ENCODE measurements at places on chromosomes 6 and 20. TPM values are rescaled to one million over a fixed set of nuclear protein-coding genes. Genes with fewer than 3 reads are reported as not detected.

Gene SIRPB1
- total RNA-seq: 3.8 TPM

Gene ROS1
- not detected for total RNA-seq

DNA sequence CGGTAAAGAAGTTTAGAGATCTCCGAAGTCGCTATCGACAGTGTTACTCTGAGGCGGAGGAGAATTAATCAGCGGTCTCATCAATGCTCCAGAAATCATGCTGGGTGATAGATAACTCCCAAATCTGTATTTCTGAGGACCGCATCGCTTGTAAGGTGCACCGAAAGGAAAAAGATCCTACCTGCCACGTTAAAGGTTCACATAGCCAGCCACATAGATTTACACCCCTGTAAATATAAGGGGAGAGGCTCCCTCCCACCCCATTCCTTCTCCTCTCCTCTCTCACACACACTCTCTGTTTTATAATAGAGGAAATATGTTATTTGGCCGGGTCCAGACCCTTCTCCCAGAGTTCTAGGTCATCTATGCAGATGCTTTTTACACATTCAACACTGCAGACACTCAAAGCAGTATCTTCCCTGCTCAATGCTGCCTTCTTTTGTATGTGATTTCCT, 620 bp upstream of the DEK start:
- peak overlapping the region; percentile 90 for H3K4me3 ChIP-seq
- H3K4me1 ChIP-seq: peaks cover 41% of the 10 kb centered on the region
- peak overlapping the region; percentile 99 for H3K27ac ChIP-seq
- no peaks in the 10 kb centered on the region for H3K27me3 ChIP-seq
- DNase-seq: no peak

GRCh38 chr20:62355516-62355877, 11.6 kb downstream of the LAMA5 start:
- peak overlapping the region; percentile 97 for H3K27ac ChIP-seq
- no peak for DNase-seq
- H3K36me3 ChIP-seq: peaks cover 33% of the 10 kb centered on the region
- H3K4me3 ChIP-seq: peak overlapping the region; percentile 29
- no peaks in the 10 kb centered on the region for H3K27me3 ChIP-seq

GRCh38 chr6:96611342-96611991, 48.5 kb downstream of the FHL5 start:
- no peaks in the 10 kb centered on the region for H3K4me1 ChIP-seq
- H3K36me3 ChIP-seq: no peaks in the 10 kb centered on the region

GRCh38 chr6:170226647-170227046, 64.2 kb downstream of the DLL1 start:
- no peaks in the 10 kb centered on the region for H3K27me3 ChIP-seq
- DNase-seq: no peak

GRCh38 chr6:150654608-150655007, 54.9 kb downstream of the PLEKHG1 start:
- H3K27ac ChIP-seq: no peak overlapping the region
- no peak for DNase-seq
- H3K36me3 ChIP-seq: no peaks in the 10 kb centered on the region
- H3K4me1 ChIP-seq: no peaks in the 10 kb centered on the region
- H3K4me3 ChIP-seq: no peak overlapping the region

GRCh38 chr20:50859161-50859560, 64.3 kb downstream of the BCAS4 start:
- H3K4me3 ChIP-seq: no peak overlapping the region
- H3K4me1 ChIP-seq: peaks cover 6% of the 10 kb centered on the region
- no peaks in the 10 kb centered on the region for H3K36me3 ChIP-seq

DNA sequence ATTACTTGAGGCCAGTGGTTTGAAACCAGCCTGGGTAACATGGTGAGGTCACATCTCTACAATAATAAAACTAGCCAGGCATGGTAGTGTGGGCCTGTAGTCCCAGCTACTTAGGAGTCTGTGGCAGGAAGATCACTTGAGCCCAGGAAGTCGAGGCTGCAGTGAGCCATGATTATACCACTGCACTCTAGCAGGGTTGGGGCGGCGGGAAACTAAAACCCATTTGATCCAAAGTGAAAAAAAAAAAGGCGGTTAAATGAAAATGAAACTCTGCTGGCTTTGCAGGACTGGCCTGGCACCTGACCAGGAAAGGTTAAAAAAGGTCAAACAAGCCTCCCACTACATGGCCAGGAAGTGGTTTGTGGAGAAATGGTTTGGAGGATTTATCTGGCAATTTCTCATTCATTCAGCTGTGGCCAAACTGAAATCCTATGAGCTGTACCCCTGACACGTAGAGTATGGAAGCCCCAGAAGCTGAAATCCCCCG, 36.6 kb downstream of the MTRES1 start:
- no peaks in the 10 kb centered on the region for H3K27me3 ChIP-seq
- H3K36me3 ChIP-seq: no peaks in the 10 kb centered on the region
- H3K4me1 ChIP-seq: peaks cover 7% of the 10 kb centered on the region
- no peak overlapping the region for H3K4me3 ChIP-seq
- no peak for DNase-seq
- H3K27ac ChIP-seq: no peak overlapping the region

- no peaks in the 10 kb centered on the region for H3K36me3 ChIP-seq
- no peak overlapping the region for H3K27ac ChIP-seq
- no peaks in the 10 kb centered on the region for H3K4me1 ChIP-seq
- H3K4me3 ChIP-seq: no peak overlapping the region
- H3K27me3 ChIP-seq: no peaks in the 10 kb centered on the region
These were observed 48.7 kb upstream of the FOXQ1 start for GRCh38 chr6:1263039-1263849.

DNA sequence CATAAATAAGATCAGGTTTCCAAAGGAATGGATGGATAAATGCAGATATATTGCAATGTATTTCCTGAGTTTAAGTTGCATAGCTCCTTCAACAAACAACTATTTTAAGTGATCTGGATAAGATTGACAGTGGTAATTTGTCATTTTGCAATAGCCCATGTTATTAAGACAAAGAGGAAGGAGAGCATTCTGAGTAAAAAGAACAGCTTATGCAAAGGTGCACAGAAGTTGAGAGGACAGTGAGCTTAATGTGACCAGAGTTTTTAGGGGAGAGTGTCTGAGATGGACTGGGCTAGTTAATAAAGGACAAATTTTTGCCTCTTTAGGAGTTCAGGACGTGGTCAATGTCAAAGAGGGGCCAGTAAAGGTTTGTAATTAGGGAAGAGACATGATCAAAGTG, 48.8 kb upstream of the FBXO30 start:
- no peak overlapping the region for H3K4me3 ChIP-seq
- peaks cover 18% of the 10 kb centered on the region for H3K4me1 ChIP-seq
- H3K27me3 ChIP-seq: no peaks in the 10 kb centered on the region
- H3K36me3 ChIP-seq: no peaks in the 10 kb centered on the region

GRCh38 chr6:122589115-122589514, 21.1 kb upstream of the PKIB start:
- no peaks in the 10 kb centered on the region for H3K36me3 ChIP-seq
- H3K4me1 ChIP-seq: no peaks in the 10 kb centered on the region
- H3K27ac ChIP-seq: no peak overlapping the region
- H3K4me3 ChIP-seq: no peak overlapping the region
